A673 (cell line): ENCODE measurements at places on chromosomes 7 and 10. TPM values are rescaled to one million over a fixed set of nuclear protein-coding genes. Genes with fewer than 3 reads are reported as not detected.

Gene SFTPD
- total RNA-seq, result not detected in 2 replicates

Gene INA
- total RNA-seq, result 14.1 and 16.2 TPM in 2 replicates

Gene SAMD9L
- 0.26 and 0.49 TPM in 2 replicates for total RNA-seq

- DNase-seq, result no peak
These were observed 28.0 kb upstream of the TNS3 start for GRCh38 chr7:47609803-47610452.

DNA sequence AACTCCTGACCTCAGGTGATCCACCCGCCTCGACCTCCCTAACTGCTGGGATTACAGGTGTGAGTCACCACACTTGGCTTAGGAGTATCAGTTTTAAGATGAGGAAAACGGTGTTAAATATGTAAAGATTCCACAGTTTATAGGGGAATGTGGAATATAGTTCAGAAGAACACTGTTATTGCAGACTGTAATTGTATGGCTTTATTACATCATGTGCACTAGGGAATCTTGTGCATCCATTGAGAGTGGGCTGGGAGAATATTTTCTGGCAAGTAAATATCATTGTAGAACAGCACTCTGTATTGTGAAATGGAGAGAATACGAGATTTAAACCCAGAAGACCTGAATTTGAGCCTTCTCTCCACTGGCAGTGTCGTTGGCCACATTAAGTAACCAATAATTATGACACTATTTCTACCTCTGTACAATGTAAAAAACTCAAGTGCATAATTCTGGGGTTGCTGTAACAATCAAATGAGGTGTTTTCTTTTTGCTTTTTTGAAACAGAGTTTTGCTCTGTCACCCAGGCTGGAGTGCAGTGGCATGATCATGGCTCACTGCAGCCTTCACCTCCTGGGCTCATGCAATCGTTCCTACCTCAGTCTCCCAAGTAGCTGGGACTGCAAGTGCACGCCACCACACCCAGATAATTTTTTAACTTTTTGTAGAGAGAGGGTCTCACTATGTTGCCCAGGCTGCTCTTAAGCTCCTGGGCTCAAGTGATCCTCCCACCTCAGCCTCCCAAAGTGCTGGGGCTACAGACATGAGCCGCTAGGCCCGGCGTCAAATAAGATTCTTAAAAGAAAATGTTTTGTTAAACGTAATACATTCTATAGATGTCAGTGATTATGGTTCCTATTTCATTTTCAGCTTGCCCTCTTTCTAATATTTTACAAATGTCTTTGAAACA, 12.0 kb upstream of the PARD3 start:
- no peak for DNase-seq
